ENCODE measurements at places on chromosomes 3 and 15.

GRCh38 chr3:175983379-175983778, 1124.2 kb downstream of the NAALADL2 start:
- H3K36me3 ChIP-seq = no peaks in the 10 kb centered on the region
- H3K4me3 ChIP-seq = no peak overlapping the region
- H3K27ac ChIP-seq = no peak overlapping the region
- DNase-seq = no peak

- no peaks in the 10 kb centered on the region for H3K27me3 ChIP-seq
- no peak overlapping the region for H3K27ac ChIP-seq
- H3K4me3 ChIP-seq = peak overlapping the region; percentile 78
- H3K4me1 ChIP-seq = no peaks in the 10 kb centered on the region
- no peak for DNase-seq
These were observed 5.3 kb downstream of the EIF4A2 start for GRCh38 chr3:186788482-186789370.

DNA sequence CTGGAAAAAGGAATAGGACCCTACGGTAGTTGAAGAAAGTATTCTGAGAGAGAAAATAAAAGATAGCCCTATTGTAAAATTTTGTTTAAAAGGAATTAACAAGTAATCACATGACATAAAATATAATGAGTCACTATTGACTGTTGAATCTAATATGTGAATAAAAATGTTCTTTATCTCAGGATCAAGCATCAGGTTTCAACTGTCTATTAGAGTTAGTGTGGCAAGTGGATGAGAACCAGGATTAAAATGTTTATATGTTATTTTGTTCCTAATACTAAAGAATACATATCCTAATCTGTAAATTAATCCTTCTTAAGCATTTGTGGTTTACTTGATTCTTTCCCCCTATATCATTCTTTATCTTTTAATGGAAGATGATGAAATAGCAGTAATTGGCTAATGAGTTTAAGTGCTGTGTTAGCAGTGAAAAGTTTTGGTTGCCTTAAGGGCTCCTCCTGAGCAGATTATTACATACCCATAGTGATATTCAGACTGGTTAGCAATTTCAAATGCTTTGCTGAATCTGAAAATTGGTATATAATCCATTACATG, 101.8 kb upstream of the BCHE start:
- no peaks in the 10 kb centered on the region for H3K4me1 ChIP-seq
- no peak overlapping the region for H3K4me3 ChIP-seq
- H3K27me3 ChIP-seq = no peaks in the 10 kb centered on the region
- no peaks in the 10 kb centered on the region for H3K36me3 ChIP-seq

- H3K4me1 ChIP-seq = no peaks in the 10 kb centered on the region
- H3K27me3 ChIP-seq = no peaks in the 10 kb centered on the region
- H3K27ac ChIP-seq = no peak overlapping the region
- H3K36me3 ChIP-seq = no peaks in the 10 kb centered on the region
- no peak overlapping the region for H3K4me3 ChIP-seq
These were observed 768.7 kb downstream of the TBL1XR1 start for GRCh38 chr3:176428552-176428951.

DNA sequence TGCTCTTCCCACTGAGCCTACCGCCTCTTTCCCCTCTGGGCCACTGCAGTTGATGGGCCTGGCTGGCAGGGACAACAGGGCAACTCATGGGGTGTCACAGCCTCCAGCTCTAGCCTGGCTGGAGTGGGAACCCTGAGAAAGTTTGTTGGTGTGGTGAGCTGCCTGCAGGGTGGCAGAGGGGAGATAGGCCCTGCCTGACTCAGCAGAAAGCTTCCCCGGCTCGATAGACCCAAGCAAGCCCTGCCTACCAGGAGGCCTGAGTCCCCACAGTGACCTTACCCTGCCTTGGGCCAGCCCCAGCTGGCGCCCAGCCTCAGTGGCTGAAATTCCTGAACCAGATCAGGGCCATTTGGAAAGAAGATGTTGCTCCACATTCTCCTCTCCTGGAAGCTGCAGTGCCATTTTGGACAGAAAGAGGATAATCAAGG, 29.4 kb downstream of the ABTB1 start:
- H3K36me3 ChIP-seq = peaks cover 44% of the 10 kb centered on the region
- DNase-seq = no peak
- no peaks in the 10 kb centered on the region for H3K27me3 ChIP-seq
- H3K4me1 ChIP-seq = peaks cover 7% of the 10 kb centered on the region
- peak overlapping the region; percentile 8 for H3K27ac ChIP-seq

GRCh38 chr3:129352045-129352444, 73.4 kb downstream of the HMCES start:
- no peak overlapping the region for H3K4me3 ChIP-seq
- no peak overlapping the region for H3K27ac ChIP-seq
- H3K4me1 ChIP-seq = no peaks in the 10 kb centered on the region
- H3K27me3 ChIP-seq = no peaks in the 10 kb centered on the region
- no peaks in the 10 kb centered on the region for H3K36me3 ChIP-seq
- DNase-seq = no peak

DNA sequence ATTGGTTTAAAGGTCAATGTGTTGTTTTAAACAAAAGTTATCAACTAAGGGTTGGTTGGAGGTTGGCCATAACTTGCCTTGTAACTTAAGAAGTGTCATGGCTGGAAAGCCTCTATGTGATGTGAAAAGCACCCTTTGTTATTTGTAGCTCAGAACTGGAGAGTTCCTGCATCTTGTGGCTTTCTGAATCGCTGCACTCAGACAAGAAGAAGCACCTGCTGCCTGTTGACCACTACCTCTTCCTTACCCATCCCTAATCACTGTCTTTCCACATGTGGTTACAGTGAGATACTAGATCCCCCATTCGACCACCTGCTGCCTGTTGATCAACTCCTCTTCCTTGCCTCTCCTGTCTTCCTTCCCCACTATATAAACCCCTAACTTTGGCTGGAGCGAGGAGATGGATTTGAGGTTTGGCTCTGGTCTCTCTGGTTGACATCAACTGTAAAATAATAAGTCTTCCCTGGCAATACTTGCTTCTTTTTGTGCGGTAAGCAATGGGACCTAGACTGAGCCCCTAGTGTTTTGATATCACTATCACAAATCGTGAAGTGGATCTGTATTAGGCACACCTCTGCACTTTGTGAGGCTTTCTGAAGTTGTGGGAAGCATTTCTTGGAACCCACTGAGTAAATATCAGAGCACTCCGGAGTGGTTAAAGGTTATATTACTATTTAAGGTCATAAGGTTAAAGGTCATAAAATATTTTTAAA, 13.8 kb downstream of the RPL39L start:
- H3K4me3 ChIP-seq = no peak overlapping the region
- DNase-seq = peak; percentile 46
- H3K36me3 ChIP-seq = no peaks in the 10 kb centered on the region
- peaks cover 9% of the 10 kb centered on the region for H3K4me1 ChIP-seq
- no peak overlapping the region for H3K27ac ChIP-seq

DNA sequence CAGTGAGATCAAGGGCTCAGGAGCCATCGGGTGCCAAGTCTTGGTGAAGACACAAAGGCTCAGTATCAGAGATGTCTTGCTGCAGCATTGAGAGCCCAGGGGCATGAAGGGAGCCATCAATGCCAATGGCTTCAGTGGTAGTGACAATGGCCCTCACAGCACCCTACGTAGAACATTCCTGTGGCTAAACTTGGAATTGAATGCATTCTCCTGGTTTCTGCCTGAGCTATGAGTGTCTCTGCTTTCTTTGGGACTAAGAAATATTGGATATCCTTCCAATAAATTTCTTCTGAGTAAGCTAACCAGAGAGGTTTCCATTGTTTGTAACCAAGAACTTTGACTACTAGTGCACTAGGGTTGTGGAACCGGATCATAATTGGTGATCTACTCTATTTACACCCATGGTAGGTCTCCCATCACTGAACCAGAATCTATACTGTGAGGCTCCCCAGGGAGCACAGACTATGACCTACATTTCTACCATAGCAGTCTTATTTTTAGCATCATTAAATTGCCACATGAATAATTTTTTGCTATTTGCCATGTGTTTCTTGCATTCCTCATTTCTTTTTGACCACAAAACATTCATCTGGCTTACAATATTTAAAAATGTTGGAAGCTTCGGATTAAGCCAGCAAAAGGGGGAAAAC, 31.6 kb upstream of the PDZRN3 start:
- H3K36me3 ChIP-seq = no peaks in the 10 kb centered on the region
- no peak overlapping the region for H3K27ac ChIP-seq
- no peaks in the 10 kb centered on the region for H3K27me3 ChIP-seq

GRCh38 chr15:89002830-89003229, 85.4 kb upstream of the ABHD2 start:
- no peak overlapping the region for H3K27ac ChIP-seq
- H3K4me3 ChIP-seq = no peak overlapping the region
- no peaks in the 10 kb centered on the region for H3K36me3 ChIP-seq

DNA sequence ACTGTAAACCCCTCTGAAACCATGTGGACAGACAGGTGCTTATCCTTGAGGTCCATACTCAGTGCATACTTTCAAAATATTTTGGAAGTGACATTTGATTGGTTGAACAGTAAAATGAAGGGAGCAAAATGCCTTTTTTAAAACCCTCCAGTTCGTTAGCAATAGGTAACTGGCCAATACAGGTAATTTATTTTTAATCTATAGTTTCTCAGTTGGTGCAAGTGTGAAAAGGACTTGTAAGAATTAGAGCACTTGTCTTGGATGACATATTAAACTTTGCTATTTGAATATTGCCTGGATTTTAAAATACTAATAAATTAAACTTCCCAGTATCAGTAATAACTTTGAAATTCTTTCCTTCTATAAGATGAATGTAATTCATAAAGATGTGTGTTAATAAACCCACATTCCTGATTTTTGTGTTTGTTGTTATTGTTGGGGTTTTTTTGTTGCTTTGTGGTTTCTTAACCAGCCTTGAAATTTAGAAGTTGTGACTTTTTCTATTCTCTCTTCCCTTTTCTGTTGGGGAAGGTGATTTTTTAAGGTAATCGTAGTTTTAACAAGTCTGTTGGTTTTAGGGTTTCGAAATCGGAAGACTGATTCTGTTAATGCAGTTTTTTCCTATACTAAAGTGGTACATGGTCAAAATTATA, 90.0 kb downstream of the STT3B start:
- H3K4me1 ChIP-seq = peaks cover 25% of the 10 kb centered on the region
- peak overlapping the region; percentile 0 for H3K27ac ChIP-seq
- peak; percentile 41 for DNase-seq
- H3K4me3 ChIP-seq = no peak overlapping the region
- H3K27me3 ChIP-seq = no peaks in the 10 kb centered on the region

DNA sequence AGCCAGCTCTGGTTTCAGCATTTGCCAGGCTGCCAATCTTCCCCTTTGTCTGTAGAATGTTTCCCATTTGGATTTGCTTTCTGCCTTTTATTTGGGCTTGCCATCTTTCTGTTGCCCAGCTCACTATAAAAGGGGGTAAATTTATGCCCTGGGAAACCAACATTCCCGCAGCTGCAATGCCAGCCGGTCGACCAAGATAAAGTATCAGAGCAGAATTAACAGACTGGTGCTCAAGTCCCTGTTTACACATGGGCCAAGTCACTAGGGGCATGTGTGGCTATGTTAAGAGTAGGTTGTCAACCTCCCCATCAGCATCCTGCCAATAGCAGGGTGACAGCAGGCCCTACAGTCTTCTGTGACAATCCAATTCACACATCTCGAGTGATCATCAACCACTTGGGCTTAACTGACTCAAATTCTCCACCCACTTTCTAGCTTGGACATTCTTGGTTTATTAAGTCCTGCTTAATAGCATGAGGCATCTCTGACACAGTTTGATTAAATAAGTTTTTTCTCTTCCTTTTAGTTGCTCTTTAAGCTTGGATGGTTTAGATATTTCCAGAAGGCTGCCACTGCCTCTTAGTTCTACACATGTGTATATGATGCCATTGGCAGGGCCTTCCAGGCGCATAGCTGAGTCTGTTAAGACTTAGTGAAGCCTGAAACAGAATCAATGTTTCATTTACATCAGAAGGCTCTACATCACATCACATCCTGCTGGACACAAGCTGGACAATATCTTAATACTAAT, 24.1 kb upstream of the VEPH1 start:
- H3K27ac ChIP-seq = no peak overlapping the region
- no peaks in the 10 kb centered on the region for H3K4me1 ChIP-seq
- DNase-seq = no peak
- H3K27me3 ChIP-seq = no peaks in the 10 kb centered on the region

DNA sequence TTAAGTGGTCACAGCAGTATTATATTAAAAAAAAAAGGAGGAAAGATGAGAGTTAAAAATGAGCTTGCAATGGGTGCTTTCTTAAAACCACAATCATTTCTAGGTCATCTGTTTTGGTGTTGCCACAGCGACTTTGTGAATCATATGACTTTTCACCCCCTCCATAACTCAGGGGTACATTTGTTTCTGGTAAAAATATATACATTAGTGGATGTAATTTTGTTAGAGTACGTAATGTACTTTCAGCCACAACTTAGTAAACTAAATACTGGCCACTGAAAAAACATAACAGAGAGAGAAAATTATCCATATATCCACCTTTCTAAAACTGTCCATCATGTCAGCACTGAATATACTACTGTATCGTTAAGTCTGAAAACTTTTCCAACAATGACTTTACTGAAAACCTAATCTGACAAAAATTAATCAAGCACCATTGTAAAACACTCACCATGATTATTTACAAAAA, 3.4 kb downstream of the ANKRD28 start:
- peaks cover 7% of the 10 kb centered on the region for H3K4me1 ChIP-seq
- H3K36me3 ChIP-seq = no peaks in the 10 kb centered on the region
- no peaks in the 10 kb centered on the region for H3K27me3 ChIP-seq
- DNase-seq = no peak

DNA sequence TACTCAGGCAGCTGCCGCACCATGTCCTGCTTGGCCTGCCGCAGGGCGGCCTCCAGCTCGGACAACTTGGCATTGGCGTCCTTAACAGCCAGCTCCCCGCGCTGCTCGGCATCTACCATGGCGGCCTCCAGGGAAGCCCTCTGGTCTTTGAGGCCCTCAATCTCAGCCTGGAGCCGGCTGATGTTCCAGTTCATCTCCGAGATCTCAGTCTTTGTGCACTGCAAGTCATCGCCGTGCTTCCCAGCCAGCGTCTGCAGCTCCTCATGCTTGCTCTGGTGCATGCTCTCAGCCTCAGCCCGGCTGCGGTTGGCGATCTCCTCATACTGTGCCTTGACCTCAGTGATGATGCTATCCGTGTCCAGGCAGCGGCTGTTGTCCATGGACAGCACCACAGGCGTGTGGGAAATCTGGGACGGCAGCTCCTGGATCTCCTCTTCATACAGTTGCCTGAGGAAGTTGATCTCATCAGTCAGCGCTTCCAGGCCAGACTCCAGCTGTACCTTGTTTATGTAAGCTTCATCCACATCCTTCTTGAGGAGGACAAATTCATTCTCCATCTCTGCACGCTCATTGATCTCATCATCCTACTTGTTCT, 15.5 kb upstream of the PSTPIP1 start:
- DNase-seq = no peak
- no peak overlapping the region for H3K27ac ChIP-seq
- no peaks in the 10 kb centered on the region for H3K36me3 ChIP-seq
- H3K4me1 ChIP-seq = peaks cover 5% of the 10 kb centered on the region

- no peaks in the 10 kb centered on the region for H3K27me3 ChIP-seq
- DNase-seq = no peak
- no peak overlapping the region for H3K4me3 ChIP-seq
- H3K27ac ChIP-seq = no peak overlapping the region
- no peaks in the 10 kb centered on the region for H3K36me3 ChIP-seq
- peaks cover 17% of the 10 kb centered on the region for H3K4me1 ChIP-seq
These were observed 188.5 kb upstream of the PROK2 start for GRCh38 chr3:71973274-71974030.
